Large intestine (tissue), 12 donors: ENCODE measurements at places on chromosomes 1 and 21.

GRCh38 chr1:64343823-64344190 lies 126.1 kb upstream of the CACHD1 start:
- no peaks in the 10 kb centered on the region for H3K4me1 ChIP-seq
- no peaks in the 10 kb centered on the region for H3K36me3 ChIP-seq
- no peak overlapping the region for H3K27ac ChIP-seq

DNA sequence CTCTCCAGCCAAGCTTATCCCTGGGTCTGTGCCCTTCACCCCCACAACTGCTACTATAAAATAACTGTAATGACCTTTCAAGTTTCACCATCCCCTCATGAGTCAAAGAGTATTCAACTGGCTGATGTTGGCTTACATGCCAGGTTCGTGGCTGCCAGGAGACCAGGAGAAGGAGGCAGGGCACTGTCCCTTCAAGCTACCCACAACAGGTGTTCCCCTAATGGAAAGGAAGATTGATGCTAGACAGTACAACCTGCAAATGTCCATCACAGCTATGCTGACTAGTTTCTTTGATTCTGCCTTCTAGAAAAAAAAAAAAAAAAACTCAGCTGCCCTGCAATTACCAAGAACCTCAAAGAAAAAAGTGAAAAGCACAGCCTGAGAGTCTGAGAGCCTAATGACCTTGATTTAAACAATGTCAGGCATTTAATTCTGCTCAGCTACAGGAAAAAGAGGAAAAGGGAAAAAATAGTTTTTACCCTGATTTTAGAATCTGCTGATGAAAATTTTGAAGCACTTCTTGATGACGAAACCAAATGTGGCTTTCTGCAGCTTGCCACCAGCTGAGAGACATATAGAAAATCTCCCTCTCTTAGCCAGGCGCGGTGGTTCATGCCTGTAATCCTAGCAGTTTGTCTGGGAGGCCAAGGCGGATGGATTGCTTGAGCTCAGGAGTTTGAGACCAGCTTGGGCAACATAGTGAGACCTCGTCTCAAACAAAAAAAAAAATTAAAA lies 82.7 kb upstream of the ROR1 start:
- no peak overlapping the region for H3K27ac ChIP-seq
- H3K36me3 ChIP-seq, result no peaks in the 10 kb centered on the region
- no peaks in the 10 kb centered on the region for H3K27me3 ChIP-seq
- H3K4me1 ChIP-seq, result no peaks in the 10 kb centered on the region

DNA sequence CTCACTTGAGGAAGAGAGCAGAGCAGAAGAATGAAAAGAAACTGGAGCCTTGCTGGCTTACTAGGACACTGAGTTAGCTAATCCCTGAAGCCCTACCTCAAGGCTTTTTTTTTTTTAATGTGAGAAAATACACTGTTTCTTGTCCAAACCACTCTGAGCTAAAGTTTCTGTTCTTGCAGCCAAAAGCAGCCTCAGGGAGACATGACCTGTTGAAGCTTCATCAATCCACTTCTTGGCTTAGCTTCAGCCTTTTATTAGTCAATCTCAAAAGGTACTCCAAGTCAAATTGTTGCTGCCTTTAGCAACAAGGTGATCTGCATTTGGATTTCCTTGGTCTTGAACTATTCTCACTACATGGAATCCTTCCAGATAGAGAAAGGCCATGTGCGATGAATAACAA lies 33.7 kb downstream of the CCDC185 start:
- no peak overlapping the region for H3K4me3 ChIP-seq
- no peaks in the 10 kb centered on the region for H3K36me3 ChIP-seq
- no peak overlapping the region for H3K27ac ChIP-seq
- no peaks in the 10 kb centered on the region for H3K4me1 ChIP-seq

GRCh38 chr1:40535732-40536131 lies 4.3 kb downstream of the ZNF684 start:
- H3K4me3 ChIP-seq, result no peak overlapping the region
- no peak for DNase-seq
- H3K27ac ChIP-seq, result no peak overlapping the region
- peaks cover 3% of the 10 kb centered on the region for H3K4me1 ChIP-seq

- H3K4me1 ChIP-seq, result no peaks in the 10 kb centered on the region
- no peak overlapping the region for H3K4me3 ChIP-seq
- H3K27me3 ChIP-seq, result no peaks in the 10 kb centered on the region
- H3K27ac ChIP-seq, result no peak overlapping the region
- H3K36me3 ChIP-seq, result no peaks in the 10 kb centered on the region
These were observed 4.5 kb downstream of the TTC24 start for GRCh38 chr1:156583821-156584622.

DNA sequence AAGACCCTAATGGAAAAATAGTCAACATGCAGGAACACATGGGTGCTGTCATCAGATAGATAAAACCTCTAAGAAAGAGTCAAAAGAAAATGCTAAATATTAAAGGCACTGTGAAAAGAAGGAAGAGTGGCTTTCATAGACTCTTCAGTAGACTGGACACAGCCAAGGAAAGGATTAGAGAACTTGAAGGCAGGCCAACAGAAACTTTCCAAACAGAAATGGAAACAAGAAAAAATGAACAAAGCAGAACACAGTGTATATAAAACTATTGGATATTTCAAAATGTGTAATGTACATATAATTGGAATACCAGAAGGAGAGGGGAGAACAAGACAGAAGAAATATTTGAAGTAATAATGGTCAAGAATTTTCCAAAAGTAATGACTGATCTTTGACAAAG lies 431.9 kb downstream of the MATN1 start:
- no peaks in the 10 kb centered on the region for H3K36me3 ChIP-seq
- no peak overlapping the region for H3K27ac ChIP-seq
- no peak for DNase-seq

DNA sequence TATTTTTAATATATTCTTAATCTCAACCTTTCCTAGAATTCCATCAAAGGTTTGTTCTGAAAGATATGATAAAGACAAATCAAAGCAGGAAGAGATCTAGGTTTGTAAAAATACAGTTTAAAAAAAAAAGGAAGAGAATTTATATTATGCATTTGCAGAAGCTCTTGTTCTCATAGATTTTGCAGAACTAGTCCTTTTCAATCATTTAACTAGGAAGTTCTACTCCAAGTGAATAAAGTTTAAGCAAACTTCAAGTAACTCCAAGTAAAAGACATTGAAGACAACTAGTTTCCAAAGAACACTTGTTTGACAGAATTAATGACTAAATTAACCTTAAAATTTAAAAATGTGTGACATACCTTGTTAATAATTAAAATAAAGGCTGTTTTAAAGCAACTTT lies 55.9 kb downstream of the HNRNPR start:
- no peaks in the 10 kb centered on the region for H3K27me3 ChIP-seq
- H3K36me3 ChIP-seq, result peaks cover 14% of the 10 kb centered on the region
- no peak overlapping the region for H3K4me3 ChIP-seq

- H3K27ac ChIP-seq, result no peak overlapping the region
- no peak overlapping the region for H3K4me3 ChIP-seq
These were observed 26.0 kb upstream of the C2CD2 start for GRCh38 chr21:41979751-41980369.

GRCh38 chr1:59997479-59998115 lies 71.0 kb upstream of the CYP2J2 start:
- no peaks in the 10 kb centered on the region for H3K36me3 ChIP-seq
- H3K4me3 ChIP-seq, result no peak overlapping the region
- H3K27me3 ChIP-seq, result peaks cover 2% of the 10 kb centered on the region
- no peak for DNase-seq
- no peak overlapping the region for H3K27ac ChIP-seq

DNA sequence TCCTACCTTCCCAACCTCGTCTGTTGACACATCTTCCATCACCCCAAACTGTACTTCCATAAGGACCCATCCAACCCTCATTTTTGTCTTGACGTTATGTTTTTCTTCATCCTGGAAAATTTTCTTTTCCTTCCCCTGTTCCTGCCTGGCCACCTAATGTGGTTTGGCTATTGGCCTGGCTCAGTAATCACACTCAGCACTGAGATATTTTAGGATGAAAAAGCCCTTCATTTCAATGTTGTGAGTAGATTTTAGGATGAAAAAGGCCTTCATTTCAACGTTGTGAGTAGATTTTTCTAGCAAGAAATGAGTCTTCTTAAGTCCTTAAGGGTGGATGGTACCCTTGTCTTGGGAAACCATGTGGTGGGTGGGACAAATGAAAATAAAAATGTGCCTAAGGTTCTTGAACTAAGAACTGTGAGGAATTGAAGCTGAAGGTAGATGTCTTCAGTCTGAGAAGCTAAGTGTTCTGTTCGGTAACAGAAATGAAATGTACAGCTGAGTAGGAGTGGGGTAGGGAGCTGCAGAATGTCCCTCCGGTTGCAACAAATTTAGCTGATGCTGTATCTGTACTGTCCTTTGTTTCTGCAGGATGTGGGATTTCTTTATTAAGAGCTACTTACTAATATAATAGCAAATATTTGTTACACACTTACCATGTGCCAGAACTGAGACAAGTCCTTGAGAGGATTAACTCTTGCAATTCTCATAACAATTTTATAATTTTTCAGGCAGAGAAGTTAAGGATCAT lies 36.1 kb downstream of the DNTTIP2 start:
- DNase-seq, result no peak
- H3K4me1 ChIP-seq, result peaks cover 15% of the 10 kb centered on the region
- H3K4me3 ChIP-seq, result no peak overlapping the region
- H3K27ac ChIP-seq, result no peak overlapping the region
